ENCODE measurements at places on chromosomes 16 and 17.

GRCh38 chr17:78993981-78994671 is 14.4 kb upstream of the LGALS3BP start:
- no peak for DNase-seq

GRCh38 chr16:85659805-85660511 is 28.8 kb downstream of the GINS2 start:
- peak; percentile 46 for DNase-seq

- no peak for DNase-seq
Measured at GRCh38 chr16:66222756-66223155, 143.7 kb upstream of the CDH5 start.

GRCh38 chr16:53156516-53156915 is 101.7 kb downstream of the CHD9 start:
- peak; percentile 13 for DNase-seq

GRCh38 chr16:84082835-84083569 is 33.7 kb downstream of the MBTPS1 start:
- no peak for DNase-seq

GRCh38 chr17:43857957-43858600 is 11.1 kb downstream of the CD300LG start:
- DNase-seq, result no peak

- no peak for DNase-seq
Measured at GRCh38 chr16:5590416-5590815, 492.8 kb upstream of the EEF2KMT start.

- no peak for DNase-seq
Measured at GRCh38 chr17:41354536-41354935, 3.9 kb upstream of the KRT33A start.

DNA sequence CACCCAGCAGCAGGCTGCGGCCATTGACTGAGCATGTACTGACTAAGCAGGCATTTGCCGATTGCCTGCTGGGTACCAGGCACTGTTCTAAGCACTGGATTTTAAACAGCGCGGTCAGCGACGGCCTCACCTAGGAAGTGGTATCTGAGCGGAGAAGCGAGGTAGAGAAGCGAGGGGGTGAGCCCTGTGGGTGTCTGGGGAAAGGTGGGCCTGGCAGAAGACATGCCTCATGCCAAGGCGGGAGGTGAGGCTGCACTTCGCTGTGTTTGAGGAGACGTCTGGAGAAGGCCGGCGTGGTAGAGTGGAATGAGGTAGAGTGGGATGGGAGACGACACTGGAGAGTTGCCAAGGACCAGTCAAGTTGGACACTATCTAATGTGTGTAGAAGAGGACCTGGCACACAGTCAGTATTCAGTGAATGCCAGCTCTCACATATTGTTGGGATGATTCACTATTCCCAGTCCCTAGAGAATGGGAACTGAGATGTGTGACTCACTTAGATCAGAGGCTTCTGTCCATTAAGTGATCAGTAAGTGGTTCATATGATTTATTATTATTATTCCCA is 14.4 kb downstream of the SYCE1L start:
- peak; percentile 99 for DNase-seq

GRCh38 chr17:67680445-67681224 is 37.1 kb upstream of the NOL11 start:
- no peak for DNase-seq

GRCh38 chr17:62998665-62999393 is 32.8 kb downstream of the TANC2 start:
- DNase-seq, result peak; percentile 53

DNA sequence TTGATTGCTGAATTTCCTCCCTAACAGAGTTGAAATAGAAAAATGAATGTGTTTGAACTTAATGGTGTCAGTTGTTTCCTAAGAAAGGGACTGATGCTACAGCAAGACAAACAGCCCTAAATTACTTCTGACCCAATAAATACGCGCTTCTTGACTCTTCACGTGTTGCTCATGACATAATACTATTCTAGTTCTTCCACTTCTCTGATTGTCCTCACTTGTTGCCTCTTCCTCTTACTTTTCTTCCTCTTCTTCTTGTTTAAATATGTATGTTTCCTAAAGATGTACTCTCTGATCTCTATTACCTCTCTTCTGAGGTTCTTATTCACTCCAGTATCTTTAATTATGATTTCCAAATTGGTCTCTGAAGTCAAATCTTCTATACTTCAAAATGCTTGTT is 32.4 kb downstream of the RNF43 start:
- no peak for DNase-seq

DNA sequence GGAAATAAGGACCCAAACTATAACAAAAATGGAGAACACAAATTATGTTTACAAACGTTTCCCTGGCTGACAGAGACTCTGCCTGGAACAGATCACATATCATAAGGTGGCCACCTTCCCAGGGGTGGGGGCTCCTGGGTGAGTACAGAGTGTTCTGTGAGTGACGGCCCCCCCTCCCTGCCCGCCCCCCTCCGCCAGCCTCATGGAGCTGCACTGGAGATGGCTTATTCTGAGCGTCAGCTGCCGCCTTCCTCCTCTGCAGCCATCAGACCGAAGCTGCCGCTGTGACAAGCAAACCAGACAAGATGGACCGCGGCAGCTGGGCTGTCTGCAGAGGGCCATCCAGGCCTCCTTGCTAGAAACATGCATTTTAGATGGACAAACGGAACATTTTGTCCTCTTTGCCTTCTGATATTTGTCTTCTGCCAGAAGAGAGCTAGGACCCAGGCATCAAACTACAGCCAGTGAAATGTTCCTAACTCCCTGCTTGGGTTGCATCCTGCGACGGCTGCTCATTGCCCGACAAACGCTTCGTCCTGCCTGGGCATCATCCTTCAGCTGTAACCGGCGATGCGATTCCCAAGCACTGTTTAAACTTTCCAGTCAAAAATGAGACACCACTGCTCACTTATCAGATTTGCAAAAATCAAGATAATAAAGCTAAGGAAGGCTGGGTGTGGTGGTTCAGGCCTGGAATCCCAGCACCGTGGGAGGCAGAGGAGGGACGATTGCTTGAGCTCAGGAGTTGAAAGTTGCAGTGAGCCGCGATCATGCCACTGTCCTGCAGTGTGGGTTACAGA is 15.3 kb upstream of the RPTOR start:
- DNase-seq, result no peak

- DNase-seq, result peak; percentile 92
Measured at GRCh38 chr16:17397499-17397891, 73.3 kb downstream of the XYLT1 start.

DNA sequence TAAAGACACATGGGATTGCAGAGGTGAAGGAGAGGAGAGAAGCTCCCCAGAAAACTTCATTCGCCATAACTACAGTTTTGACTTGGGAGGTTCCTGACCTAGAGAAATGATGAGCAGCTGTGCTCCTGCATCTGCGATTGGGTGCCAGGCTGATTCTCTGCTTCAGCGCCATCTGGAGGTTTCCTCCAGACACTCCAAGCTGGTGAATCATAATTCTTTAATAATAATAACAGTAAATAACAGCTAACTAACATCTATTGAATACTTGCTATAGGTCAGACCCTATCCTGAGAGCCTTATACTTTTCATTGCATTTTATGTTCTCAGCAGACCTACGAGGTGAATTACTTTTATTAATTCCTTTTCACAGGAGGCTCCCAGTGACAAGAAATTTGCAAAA is 575.8 kb downstream of the TOX3 start:
- peak; percentile 50 for DNase-seq

DNA sequence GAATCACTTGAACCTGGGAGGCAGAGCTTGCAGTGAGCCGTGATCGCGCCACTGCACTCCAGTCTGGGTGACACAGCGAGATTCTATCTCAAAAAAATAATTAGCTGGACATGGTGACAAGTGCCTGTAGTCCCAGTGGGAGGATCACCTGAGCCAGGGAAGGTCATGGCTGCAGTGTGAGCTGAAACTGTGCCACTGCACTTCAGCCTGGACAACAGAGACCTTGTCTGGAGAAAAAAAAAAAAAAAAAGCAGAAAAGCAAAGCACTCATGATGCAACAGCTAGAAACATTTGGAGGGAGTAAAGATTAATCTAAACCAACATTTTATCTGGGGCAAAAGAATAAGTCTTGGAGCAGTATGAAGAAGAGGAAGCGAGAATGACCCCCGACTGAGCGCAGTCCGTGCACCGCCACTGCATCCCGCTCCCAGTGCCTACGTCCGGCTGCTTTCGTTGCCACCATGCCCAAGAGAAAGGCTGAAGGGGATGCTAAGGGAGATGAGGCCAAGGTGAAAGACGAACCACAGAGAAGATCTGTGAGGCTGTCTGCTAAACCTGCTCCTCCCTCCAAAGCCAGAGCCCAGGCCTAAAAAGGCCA is 8.2 kb downstream of the PRPSAP1 start:
- no peak for DNase-seq

- peak; percentile 20 for DNase-seq
Measured at GRCh38 chr17:66671156-66671555, 163.8 kb upstream of the CACNG5 start.

DNA sequence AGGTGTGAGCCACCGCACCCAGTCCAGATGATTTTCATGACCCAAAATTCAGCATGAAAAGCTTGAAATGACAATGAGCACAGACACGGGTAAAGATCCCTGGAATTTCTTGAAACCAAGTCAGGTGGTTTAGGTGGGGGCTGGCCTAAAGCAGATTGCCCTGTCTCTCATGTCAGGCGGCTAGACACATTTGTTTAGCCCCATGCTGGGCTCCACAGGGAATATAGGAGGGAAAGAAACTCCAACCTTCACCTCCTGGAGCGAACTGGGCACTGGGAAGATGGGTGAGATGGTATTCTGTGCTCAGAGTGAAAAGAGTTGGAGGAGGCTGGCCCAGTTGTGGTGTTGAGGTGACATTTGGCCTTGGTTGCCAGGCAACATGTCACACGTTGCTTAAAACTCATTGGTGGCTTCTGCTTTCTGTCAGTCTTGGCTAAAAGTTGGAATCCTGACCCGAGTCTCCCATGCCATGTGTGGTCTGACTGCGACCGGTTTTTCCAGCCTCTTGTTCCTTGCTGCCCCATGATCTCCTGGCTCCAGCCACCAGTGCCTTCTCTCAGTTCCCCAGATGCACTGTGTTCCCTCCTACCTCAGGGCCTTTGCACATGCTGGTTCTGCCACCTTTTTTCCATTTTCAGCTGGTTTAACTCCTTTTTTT is 113.7 kb downstream of the ABCC6 start:
- peak; percentile 14 for DNase-seq

DNA sequence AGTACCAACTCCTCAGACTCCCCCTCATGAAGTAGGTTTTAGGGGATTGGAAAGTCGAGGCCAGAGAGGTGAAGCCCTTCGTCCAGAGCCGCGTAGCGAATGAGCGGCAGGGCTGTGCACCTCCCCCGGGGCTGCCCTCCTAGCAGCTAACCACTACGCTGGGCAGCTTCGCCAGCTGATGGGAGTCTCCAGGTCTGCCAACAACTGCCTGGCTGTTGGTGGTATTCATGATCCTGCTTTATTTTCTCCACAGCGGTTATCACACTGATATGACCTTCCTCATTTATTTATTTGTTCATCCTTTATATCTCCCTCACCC is 773 bp upstream of the NETO2 start:
- no peak for DNase-seq

- peak; percentile 63 for DNase-seq
Measured at GRCh38 chr17:32503251-32504165, 16.7 kb downstream of the CDK5R1 start.

GRCh38 chr17:28755486-28755885 is 11.7 kb downstream of the TRAF4 start:
- peak; percentile 84 for DNase-seq

- DNase-seq, result peak; percentile 63
Measured at GRCh38 chr16:67155295-67156142, 4.2 kb downstream of the TRADD start.

DNA sequence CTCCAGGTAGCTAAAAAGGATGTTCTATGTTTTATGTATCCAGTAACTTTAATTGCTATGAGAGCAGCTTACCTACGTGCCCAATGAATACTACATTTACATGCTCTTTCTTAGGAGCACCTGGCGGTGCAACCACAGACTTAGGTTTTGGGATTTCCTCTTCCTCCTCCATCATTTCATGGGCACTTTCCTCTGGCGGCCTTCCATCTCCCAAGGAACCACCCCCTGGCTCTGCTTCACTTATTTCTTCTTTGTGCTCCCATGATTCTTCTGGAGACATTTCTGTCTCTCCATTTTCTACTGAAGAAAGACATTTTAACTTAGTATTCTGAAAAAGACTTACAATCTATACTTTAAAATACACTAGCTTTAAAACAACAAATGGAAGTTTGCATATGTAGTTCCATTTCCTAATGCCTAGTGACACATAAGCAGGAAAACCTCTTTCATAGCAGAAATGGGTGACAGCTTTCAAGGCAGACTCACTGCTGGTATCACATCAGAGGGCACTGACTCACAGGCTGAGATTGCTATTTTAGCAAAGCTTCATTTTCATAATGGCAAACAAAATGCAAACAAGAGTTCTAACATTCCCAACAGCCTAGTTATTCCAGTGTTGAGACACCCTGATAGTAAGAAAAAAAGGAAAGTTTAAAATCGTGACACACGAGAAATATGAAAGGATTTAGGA is 19.1 kb downstream of the GSPT1 start:
- peak; percentile 74 for DNase-seq

GRCh38 chr17:66443166-66443565 is 140.8 kb downstream of the PRKCA start:
- DNase-seq, result no peak

GRCh38 chr17:77843896-77844295 is 114.6 kb upstream of the TNRC6C start:
- DNase-seq, result peak; percentile 12

GRCh38 chr17:3998436-3998835 is 34.2 kb upstream of the ATP2A3 start:
- no peak for DNase-seq

GRCh38 chr17:74998783-74999182 is 11.4 kb downstream of the CDR2L start:
- DNase-seq, result no peak

GRCh38 chr17:2459917-2460271 is 51.8 kb downstream of the METTL16 start:
- DNase-seq, result no peak

DNA sequence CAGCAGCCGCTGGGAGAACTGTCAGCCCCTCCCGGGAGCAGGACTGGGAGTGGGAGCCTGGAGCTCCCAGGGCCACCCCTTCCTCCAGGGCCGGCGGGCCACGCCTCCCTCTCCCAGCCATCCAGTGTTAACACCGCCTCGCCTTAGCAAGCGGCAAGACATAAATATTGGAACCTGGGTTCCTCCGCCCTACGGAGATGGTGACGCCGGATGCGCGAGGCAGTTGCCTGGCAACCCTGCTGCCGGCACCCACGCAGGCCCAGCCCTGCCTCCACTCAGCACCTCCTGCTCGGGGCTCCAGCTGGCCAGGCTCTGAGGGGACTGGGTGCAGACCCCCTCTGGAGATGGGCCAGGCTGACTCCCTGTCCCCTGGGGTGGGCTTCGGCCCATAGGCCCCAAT is 27.4 kb upstream of the CACNA1H start:
- peak; percentile 38 for DNase-seq

DNA sequence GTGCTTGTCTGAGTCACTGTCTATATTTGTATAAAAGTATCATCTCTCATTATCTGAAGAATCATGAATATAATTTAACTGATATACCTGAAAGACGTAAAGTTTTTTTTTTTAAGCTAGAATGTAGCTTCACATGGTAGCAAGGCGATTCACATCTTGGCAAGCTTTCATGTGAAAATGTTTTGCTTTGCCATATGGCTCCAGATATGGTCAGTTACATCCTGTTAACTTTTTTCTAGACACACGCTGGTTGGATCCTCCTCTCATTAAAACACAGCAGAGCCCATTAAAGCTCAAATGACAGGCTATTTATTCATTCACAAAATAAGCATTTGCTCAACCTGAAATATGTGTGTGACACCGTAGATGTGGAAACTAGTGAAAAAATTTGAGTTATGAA is 412.8 kb downstream of the KIF2B start:
- DNase-seq, result no peak
